ENCODE measurements at places on chromosomes 5 and 9.

- DNase-seq, result no peak
These were observed 7.0 kb upstream of the GOLGA1 start for GRCh38 chr9:124947727-124948391.

DNA sequence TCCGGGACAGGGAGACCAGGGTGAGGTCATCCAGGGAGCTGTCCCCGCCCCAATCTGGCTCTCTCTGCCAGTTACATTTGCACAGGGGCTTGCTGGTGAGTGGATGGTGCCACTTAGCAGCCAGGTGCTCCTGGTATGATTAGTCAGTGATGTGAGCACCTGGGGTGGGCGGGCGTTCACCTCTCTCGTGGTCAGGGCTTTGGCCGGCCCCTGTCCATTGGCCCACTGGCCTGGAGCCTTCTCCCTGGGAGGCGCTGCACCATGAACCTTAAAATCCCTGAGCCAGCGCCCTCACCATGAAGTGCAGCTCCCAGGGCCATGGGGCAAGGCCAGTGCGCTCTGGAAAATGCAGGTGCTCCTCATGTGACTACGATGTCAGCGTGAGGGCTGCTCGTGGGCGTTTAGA, 2.0 kb downstream of the NKD2 start:
- no peak for DNase-seq

GRCh38 chr9:115213818-115214334, 95.9 kb upstream of the TNC start:
- DNase-seq, result no peak

DNA sequence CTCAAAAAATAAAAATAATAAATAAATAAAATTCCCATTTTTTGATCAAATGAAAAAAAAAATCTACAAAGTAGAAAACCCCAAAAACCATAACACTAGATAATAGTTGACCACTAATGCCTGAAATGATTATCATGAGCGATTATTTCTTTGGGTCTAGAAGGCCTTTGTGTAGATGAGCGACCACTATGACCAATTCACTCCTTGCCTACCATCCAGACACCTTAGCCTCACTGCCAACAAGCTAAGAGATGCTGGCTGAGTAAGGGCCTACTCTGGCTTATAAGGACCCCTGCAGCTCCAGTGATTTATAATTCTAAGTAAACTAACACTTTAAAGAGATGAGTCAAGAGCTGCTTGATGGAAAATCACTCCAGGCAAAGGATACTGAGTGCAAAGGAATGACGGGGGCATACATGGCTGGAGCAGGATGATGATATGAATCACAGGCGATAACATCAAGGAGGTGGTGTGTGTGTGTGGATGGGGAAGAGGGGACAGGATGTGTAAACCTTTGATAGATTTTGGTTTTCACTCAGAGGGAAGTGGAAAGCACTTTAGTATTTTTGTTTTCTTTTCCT, 4.8 kb upstream of the F2RL1 start:
- DNase-seq, result no peak

GRCh38 chr9:111952559-111952958, 55.9 kb downstream of the UGCG start:
- DNase-seq, result no peak

DNA sequence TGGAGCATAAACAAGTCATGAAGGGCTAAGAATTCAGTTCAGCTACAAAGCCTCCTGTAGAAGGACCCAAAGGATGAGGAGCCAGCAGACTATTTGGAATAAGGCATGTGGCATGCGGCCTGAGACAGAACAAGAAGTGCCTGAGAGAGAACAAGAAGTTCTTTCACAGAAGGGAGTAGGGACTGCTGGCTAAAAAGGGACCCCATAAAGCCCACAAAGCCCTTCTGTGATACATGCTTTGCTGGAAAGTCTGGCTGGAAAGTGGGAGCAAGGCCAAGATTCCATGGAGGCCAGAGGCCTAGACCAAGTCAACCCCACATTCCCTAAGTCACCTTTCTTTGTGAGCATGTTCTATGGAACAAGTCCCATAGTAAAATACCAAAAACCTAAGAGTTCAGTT, 35.9 kb upstream of the UBAP2 start:
- no peak for DNase-seq

DNA sequence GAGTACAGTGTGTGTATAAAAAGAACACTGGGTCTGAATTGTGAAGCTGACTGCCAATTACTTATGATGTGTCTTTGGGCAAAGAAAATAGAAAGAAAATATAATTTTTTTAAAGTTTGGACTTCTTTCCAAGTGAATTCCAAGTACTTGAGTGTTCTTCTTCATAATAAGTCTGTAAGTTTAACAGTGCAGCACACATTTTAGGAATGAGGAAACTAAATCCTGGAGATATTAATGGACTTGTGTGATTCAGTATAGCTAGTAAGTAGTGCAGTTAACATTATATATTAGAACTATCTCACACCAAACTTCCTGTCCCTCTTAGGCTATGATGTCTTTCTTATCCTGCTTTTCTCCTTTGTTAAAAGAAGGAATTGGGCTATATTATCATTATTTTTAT, 1953.8 kb downstream of the MAT2B start:
- DNase-seq, result no peak

- no peak for DNase-seq
These were observed 17.7 kb downstream of the LPAR1 start for GRCh38 chr9:111020594-111020993.

GRCh38 chr5:151028717-151029116, 8.3 kb downstream of the GPX3 start:
- no peak for DNase-seq

DNA sequence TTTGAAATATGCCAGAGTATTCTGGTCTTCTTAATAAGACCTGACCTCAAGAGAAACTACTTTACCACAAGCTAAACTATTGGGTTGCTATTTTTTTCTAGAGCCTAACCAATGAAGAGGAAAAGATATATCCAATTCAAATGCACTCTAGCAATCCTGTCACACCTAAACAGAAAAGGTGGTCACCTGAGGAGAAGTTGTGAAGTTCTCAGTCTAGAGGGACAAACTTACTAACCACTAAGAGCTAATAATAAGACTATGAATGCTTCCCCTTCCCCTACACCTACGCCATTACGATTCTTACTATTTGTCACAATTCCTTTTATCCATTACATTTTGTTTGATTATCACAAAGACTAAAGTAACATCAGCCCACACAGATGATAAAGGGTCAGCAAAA, 29.7 kb downstream of the RLN2 start:
- DNase-seq, result no peak

GRCh38 chr9:8186560-8186959, 387.0 kb upstream of the DMAC1 start:
- DNase-seq, result no peak

DNA sequence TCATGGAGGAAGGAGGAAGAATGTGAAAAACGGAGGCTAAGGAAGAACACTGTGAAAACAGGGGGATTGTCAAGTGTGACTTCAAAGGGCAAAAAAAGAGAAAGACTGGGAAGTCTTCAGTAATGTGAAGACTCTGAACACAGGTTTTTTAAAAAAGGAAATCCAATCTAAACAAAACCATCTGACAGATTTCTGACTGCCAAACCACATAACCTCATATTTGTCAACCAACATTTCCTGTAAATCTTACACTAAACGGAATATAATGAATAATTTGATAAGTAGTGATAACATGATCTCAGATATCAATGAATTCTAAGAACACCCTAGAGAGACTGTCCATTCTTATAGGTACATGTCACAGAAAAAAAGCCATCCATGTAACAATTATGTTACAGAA, 124.7 kb downstream of the FBN2 start:
- DNase-seq, result no peak

- DNase-seq, result no peak
These were observed 629 bp downstream of the ZBTB26 start for GRCh38 chr9:122930541-122931225.

GRCh38 chr5:36168737-36169136, 16.8 kb downstream of the SKP2 start:
- DNase-seq, result no peak

GRCh38 chr9:16368237-16369087, 502.0 kb downstream of the BNC2 start:
- DNase-seq, result no peak

DNA sequence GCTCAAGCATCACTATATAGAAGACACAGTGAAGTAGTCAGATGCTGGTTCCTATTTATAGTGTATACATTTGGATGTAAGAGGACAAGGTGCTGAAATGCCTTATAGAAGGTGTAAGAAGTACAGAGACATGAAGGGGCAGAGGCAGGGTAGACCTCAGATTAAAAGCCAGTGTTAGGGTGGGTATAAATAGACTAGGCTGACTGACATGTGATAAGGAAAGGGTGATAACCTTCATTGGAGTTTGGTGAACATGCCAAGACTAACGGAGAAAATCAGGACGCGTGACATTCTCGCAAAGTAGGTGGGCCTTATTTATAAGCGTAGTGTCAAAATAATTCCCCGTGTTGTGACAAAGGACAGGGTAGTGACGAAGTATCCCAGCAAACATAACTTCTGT, 59.1 kb upstream of the HRH2 start:
- DNase-seq, result no peak

- no peak for DNase-seq
These were observed 54.7 kb downstream of the IRX1 start for GRCh38 chr5:3650320-3650719.

GRCh38 chr5:173968154-173968797, 20.7 kb upstream of the C5orf47 start:
- DNase-seq, result no peak

DNA sequence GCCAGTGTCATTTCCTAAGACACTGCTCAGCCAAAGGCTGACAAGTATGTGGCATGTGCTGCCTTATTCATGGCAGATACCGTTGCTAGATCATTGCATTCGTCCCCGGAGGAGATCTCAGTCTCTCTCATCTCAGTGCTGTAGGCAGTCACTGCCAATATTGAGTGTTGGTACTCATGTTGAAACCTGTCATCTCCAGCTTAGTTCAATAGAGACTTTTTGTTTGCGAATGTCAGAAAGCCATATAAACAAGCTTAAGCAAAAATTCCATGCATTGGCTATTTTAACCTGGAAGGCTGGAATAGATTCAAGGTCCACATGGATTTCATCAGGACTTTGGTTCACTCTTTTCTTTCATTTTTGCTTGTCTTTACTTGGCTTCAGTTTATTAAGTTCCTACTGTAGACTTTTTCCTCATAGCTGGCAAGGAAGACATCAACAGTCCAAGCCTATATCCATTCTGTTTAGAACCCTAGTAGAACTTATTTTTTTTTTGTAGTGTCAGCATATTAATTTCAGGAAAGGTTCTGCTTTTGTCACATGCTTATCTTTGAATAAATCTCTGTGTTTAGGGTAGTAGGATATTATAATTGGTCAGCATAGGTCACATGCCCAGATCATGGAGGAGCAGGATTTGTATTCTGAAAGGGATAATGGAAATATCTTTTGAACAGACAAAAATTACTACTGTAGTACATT, 66.8 kb downstream of the FCHO2 start:
- DNase-seq, result no peak

GRCh38 chr9:93567271-93567959, 9.0 kb upstream of the PHF2 start:
- no peak for DNase-seq

GRCh38 chr9:114592356-114592755, 4.8 kb downstream of the ATP6V1G1 start:
- no peak for DNase-seq

- DNase-seq, result no peak
These were observed 65.3 kb downstream of the GADD45G start for GRCh38 chr9:89670114-89670513.

DNA sequence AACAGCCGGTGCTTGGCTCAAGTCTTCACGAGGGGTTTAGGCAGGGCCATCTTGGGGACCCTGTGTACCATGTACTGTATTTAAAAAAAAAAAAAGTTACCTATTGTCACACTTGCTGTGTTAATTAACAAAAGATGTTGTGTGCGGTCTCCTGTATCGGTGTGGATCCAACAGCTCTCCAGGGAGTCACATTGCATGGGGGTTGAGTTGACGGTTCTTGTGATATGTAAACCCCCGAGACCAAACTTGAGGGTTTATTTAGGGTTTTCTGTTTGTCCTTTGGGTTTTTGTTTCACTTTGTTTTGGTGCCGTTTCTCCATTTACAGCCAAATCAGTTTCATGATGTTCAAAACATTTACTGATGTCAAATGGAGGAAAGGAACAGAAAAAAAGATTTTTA, 22.2 kb downstream of the AMBP start:
- no peak for DNase-seq

GRCh38 chr9:30970186-30970585, 1414.3 kb upstream of the ACO1 start:
- no peak for DNase-seq

- no peak for DNase-seq
These were observed 64.9 kb downstream of the C6 start for GRCh38 chr5:41148448-41148847.

GRCh38 chr9:15543047-15543813, 9.6 kb upstream of the CCDC171 start:
- no peak for DNase-seq

DNA sequence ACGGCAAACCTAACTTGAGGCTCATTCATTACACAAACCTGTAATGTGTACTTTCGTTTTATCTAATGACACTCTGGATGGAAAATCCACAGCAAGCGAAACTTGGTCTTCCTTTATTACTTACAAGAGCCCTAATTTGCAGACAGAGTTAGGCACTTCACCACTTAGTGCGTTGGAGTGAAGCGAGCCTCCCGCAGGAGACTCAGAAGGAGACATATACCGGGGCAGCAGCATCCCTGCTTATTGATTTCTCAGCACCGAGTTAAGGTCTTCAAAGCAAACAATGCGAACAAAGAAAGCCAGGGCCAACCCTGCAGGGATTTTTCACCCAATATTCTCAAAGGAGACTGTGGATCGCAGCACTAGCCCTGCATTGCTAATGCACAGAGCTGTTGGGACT, 28.6 kb downstream of the LSM11 start:
- DNase-seq, result no peak

DNA sequence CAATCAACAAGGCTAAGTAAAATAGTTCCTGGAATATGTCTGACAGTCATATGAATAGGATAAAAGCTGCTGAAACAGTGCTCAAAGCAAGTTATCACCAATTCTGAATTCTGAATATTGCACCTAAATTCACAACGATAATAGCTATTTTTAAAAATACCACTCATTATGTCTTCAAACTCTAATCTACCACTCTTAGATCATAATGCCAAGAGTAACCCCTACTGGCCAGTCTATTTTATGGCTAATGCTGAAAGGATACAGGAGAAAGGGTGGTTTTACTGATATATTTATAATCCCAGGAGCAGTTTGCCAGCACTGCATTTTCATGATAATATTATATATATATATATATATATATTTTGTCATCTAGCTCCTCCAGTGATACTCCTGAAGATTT, 232.8 kb downstream of the PDE4D start:
- no peak for DNase-seq

GRCh38 chr5:138000102-138000723, 32.7 kb downstream of the FAM13B start:
- DNase-seq, result no peak

Data from iPS DF 6.9 (cell line).